ENCODE measurements at places on chromosomes 6 and 20.

- DNase-seq: no peak
Measured at GRCh38 chr6:41633056-41633634, 5.1 kb upstream of the MDFI start.

DNA sequence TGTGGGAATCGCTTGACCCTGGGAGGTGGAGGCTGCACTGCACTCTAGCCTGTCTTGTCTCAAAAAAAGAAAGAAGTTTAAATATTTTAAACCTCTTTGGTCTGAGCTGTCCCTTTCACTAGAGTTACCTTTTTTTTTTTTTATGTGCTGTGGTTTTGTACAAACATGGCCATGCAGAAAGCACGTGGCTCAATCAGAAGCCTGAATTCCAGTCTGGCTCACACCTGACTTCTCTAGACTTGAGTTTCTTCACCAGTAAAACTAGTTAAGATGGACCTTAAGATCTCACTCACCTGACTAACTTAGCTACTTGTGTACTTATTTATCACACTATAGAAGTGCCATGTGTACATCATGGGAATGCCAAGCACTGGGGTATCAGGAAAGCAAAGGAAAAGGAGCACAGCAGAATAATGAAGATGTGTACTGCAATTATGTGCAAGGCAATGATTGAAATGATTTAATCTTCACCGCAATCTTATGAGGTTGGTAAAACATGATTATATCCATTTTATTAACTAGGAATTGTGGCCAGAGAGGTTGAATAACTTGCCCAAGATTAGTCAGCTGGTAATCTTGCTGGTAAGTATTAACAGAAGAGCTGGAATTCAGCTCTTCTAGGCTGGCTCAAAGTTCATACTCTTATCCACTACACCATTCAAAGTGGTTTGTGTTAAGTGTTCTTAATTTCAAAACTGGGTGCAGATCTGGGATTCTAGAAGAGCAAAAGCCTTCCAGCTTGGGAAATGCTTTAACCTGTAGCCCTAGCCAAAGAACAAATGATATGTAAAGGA, 10.7 kb downstream of the HMGN3 start:
- DNase-seq: no peak

DNA sequence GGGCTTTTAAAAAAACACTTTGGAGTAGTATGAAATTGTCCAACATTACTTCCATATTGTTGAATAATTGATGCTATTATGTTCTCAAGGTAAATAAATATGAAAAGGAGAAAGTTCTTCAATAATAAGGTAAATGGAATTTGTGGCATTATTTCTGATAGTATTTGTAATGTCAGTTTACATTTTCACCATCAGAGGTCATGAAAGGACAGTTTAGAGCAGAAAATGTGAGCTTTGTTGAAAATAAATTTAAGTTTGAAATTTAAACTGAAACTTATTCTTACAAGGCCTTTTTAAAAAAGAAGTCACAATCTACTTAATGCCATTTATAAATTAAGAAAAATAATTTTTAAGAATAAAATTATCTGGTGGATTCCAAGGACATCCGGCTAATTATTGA, 15.8 kb upstream of the CEP162 start:
- no peak for DNase-seq

DNA sequence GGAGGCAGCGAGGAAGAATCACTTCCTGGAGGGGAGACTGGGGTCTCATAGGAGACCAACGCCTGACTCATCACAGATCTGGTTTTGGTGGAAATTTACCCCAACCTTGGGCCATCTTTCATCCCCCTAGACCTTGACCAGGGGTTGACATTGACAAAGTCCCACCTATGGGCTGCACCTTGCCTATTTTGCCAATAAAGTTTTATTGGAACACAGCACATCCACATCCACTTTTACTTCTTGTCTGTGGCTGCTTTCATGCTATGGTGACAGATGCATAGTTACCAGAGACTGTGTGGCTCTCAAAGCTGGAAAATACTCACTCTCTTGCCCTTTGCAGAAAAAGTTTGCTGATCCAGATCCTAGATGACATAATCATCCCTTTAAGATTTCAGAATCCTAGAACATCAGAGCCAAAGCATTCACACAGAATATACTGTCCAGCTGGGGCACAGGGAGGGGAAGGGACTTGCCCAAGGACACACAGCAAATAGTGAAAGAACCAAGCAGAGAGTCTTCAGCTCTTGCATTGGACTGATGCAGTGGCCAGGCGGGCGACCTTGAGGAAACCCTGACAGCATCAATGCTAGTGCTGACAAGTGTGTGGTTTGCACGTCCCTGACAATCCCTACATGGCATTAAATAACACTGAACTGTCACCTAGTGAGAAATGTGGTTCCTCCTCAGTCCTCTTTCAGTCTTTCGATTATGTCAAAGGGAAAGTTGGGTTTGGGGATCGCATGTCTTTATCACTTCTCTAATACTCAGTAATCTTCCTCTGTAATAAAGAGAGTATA, 41.2 kb downstream of the CD40 start:
- no peak for DNase-seq

GRCh38 chr20:46176739-46177378, 58.7 kb downstream of the CD40 start:
- no peak for DNase-seq

- no peak for DNase-seq
Measured at GRCh38 chr20:45110301-45110700, 4.7 kb downstream of the WFDC5 start.

- DNase-seq: no peak
Measured at GRCh38 chr20:13841206-13841605, 56.4 kb downstream of the NDUFAF5 start.

- DNase-seq: no peak
Measured at GRCh38 chr20:10304471-10305046, 85.9 kb downstream of the SNAP25 start.

DNA sequence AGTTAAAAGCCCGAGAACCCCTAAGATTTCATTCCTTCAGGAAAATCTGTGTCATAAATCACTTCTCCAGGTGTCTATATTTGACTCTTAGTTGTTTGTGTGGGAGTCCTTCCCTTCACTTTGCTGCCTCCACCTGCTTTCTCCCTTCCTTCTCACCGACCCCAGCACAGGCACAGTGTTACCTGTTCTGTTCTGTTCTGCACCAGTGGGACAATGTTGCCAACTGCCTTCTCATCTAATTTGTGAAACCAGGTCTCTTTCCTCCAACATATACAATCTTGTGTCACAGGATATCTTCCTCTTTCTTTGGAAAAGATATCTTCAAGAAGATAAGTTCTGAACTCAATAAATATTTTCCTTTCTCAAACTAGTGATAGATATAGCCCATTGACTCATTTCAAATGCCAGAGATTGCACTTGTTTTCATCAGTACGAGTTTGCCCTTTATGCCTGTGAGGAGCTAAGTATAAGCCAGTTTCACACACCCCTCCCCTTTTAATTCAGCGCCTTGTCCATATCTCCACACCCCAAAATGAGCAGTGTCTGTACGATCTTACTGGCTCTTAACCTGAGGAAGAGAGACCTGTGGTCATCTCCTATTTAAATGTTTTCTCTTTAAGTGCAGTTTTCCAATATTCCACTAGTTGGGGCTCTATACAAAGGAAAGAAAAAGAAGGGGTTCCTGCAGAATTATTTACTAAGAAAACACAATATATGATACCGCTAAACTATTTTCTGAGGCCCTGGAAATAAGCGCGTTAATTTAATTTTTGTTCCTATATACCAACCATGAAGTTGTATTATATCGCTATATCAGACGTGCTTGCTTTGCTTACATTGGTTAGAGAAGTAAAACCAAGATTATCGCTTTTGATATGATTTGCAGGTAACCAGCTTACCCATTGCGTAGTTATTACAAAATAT, 81.6 kb upstream of the PREP start:
- DNase-seq: no peak

DNA sequence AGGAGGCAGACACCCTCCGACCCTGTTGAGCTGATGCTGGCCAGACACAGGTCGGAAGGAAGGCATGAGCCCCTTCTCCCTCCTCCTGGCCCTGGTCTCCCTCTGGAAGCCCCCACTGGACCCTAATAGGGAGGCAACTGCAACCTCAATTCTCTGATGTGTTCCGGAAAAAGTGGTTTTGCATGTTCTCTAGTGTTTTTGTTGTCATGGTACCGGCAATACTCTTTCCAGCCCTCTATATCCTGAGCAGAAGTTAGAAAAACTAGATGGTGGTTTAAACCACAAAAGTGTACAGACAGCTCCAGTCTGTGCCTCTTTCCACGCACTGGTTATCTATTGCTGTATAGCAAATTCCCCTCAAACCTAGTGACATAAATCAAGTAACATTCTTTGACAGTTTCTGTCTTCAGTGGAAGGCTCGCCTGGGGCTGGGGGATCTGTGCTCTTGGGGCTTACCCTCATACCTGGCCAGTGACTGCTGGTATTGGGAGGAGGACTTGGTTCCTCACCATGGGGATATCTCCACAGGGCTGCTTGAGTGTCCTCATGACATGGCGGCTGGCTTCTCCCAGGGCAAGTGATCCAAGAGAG, 37.0 kb downstream of the SYTL3 start:
- DNase-seq: peak; percentile 29

DNA sequence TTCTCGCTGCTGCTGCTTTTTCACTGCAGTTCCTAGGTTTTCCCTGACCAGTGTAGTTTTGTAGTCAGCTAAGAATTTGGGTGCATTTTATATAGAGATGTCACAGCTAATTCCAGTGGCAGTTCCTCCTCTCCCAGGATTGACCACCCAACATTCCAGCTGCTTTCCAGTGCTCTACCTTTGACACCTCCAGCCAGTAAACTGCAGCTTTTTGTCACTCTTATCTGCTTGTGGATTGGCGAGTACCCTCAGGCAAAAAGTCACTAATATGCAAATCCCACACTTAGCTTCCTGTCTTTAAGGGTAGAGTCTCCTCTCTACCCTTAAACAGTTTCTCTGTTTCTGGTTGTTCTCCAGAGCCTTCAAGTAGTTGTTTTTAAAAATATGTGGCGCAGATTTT, 146.9 kb upstream of the KCNG1 start:
- no peak for DNase-seq

DNA sequence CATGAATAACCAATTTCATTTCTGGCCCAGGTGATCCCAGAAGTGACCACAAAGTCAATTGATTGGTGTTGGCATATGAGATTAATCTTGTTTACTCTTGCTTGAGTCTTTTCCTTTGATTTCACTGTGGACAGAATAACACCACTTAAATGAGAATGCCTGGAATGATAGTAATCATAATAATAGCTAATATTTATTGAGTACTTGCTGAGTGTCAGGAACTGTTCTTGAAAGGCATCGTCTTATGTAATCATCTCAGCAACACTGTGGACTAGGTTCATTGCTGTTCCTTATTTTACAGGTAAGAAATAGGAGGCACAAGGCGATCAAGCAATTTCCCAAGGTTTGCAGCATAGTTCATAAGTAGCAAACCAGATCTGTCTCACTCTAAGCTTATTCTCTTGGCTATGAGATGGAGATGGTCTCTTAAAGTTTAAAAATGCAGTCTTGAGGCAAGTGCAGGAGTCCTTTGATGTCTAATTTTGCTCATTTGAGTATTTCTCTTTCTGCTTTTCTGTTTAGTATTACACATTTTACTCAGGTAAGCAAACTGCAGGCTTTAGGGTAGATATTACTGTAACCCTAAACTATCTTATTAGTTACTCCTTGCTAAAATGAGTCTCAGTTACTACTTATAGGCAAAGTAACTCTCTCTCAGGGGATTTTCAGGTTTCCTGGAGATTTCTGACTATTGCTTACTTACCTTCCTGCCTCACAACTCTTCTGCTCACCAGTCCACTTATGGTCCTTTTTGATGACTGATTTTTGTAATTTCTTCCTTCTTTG, 6.3 kb downstream of the ADGRG6 start:
- DNase-seq: no peak

- DNase-seq: no peak
Measured at GRCh38 chr6:52595000-52595795, 18.3 kb upstream of the TRAM2 start.

DNA sequence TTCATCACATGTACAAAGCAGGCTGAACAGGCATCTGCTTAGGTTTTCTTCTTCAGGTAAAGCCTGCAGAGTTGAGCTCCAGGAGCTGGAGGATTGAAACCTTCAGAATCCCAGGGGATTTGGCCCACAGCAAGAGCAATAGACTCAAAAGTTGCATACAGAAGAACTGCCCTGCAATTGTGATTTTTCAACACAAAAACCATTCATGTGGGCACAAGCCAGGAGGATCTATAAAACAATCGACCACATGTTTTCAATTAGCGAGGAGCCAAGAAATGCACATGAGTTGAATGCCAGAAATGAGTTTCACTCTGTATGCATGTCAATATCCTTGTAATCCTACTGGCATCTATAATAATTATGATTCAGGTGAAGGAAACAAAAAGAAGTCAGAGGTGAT, 576.4 kb downstream of the HDGFL1 start:
- DNase-seq: no peak

DNA sequence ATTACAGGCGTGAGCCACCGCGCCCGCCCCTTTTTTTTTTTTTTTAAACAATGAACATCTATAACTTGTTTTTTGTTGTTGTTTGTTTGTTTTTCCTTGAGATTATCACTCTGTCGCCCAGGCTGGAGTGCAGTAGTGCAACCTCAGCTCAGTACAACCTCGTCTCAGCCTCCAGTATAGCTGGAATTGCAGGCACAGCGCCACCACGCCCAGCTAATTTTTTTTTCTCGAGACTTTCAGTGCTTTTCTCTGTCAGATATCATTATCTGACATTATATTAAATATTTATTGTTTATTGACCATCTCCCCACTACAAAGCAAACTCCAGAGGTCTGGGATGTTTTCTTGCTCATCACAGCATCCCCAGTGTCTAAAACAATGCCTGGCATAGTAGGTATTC, 2.3 kb upstream of the DLK2 start:
- no peak for DNase-seq

DNA sequence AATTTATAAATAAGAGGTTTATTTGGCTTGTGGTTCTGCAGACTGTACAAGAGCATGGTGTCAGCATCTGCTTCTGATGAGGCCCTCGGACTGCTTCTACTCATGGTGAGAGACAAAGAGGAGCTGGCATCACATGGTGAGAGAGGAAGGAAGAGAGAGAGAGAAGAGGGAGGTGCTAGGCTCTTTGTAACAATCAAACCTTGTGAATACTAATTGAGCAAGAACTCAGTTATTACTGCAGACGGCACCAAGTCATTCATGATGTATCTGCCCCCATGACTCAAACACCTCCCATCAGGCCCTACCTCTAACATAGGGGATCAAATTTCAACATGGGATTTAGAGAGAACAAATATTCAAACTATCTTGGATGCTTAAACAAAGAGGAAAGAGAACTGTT, 6.3 kb upstream of the SIRPG start:
- DNase-seq: no peak

DNA sequence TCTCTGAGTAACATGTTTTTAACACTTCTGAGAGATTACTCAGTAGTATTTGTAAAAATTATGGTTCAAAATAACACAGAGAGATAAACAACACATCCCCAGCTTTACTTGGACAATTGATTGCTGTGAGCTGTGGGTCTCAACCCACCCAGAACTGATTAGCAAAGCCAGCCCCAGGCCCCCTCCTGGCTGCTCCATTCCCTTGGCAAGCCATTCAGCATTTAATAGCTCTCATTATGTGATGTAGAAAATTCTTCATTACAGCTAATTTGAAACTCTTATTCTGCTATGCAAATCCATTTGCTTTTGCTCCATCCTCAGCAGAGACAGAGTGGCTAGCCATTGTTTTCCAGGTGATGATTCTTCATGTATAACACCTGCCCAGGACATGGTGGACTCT, 16.6 kb upstream of the SIRT5 start:
- DNase-seq: no peak
